Activated CD4-positive, alpha-beta T cell treated with anti-CD3 and anti-CD28 coated beads, Interleukin-2, amount 50 U/mL, for 4 hours (primary cell): ENCODE measurements at places on chromosomes 2 and 18.
A peak's percentile ranks its signal among the peaks of the same experiment; 100 is the strongest.

DNA sequence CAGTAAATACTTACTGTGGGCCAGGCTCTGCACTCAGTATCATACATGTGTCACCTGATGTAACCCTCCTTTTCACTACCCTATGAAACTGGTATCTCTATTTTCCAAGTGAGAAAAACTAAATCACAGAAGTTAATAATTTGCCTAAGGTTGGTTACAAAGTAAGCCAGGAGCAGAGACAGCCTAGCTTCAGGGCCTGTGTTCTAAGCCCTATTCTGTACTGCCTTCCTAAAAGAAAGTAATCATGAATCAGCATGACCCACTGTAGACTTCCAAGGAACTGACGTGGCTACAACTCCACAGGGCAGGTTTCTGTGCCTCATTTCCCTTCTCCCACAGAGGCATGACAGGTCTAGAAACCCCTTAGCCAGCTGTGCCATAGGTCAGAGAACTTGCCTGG lies 14.3 kb downstream of the ZNF142 start:
- DNase-seq, result no peak

GRCh38 chr2:236010920-236011685 lies 157.1 kb downstream of the GBX2 start:
- no peak for DNase-seq

DNA sequence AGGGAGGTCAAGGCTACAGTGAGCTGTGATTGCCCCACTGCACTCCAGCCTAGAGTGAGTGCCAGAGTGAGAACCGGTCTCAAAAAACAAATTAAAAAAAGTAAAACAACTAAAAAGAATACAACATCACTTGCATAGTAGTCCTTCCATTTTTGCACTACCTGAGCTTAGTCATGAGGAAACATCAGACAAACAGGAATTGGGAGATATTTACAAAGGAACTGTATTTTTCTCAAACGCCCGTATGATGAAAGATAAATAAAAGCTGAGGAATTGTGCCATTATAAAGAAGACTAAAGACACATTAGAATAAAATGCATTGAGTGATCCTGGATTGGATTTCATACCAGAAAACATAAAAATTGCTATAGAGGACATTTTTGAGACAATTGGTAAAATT lies 50.0 kb upstream of the ATP8B1 start:
- no peak for DNase-seq

DNA sequence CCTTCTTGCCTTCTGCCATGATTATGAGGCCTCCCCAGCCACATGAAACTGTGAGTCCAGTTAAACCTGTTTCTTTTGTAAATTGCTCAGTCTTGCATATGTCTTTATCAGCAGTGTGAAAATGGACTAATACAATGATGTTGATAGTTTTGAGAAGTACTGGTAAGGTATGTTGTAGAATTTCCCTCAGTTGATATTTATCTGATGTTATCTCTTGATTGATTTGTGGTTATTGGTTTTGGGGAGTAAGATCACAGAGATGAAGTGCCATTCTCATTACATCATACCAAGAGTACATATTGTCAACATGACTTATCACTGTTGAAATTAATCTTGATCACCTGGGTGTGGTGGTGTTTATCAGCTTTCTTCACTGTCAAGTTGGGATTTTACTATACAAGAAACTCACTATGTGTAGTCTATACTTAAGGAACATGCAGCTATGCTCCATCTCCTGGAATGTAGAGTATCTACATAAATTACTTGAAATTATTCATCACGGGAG lies 5.1 kb upstream of the SPAG16 start:
- DNase-seq, result no peak

DNA sequence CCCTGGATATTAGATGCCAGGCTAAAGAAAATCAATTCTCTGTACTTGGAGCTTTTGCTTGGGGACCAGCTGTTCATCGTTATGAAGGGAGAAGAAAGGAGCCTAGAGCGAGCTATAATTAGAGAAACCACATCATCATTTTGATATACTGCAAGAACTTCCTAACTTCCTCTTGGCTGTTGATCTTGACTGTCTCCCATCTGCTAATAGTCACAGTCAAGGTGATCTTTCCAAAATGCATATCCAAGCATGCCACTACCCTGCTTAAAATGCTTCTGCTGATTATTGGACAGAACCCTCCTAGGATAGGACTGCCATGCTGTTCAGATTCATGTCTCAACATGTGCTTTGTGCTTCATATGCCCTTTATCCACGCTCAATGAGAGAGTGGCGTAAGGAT lies 54.8 kb downstream of the RAPGEF4 start:
- no peak for DNase-seq

- no peak for DNase-seq
Measured at GRCh38 chr18:13577781-13578180, 148.6 kb downstream of the FAM210A start.

DNA sequence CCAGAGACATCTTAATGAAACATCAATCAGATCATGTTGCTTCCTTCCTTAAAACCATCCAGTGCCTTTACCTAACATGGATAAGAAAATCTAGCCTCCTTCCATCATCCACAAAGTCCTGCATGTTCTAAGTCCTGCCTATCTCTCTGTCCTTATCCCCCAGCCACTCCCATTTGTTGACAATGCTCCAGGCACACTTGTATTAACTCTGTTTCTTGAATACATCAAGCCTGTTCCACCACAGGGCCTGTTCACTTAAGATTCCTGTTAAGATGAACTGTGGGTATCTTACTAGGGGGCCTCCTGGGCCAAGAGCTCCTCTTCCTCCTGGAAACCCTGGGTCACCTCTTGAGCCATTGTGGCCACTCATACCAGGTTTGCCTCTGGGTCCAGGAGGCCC lies 45.7 kb downstream of the COL4A4 start:
- no peak for DNase-seq

- DNase-seq, result no peak
Measured at GRCh38 chr18:79356435-79356834, 39.3 kb upstream of the NFATC1 start.

- no peak for DNase-seq
Measured at GRCh38 chr2:146898083-146898482, 946.7 kb upstream of the ACVR2A start.

DNA sequence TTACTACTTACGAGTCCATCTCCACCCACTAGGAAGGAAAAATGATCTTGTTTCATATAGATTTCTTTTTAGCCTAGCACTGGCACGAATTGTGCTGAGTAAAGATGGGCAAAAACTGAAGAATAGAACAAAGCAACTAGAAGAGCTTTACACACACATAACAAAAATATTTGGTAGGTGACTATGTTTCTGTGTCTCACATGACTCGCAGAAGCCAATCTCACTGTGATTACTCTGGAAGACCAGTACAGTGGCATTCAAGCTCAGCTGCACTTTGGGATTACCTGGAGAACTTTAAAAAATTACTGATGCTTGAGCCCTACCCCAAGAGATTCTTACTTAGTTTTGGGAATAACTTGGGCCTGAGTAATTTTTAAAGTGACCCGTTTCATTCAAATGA lies 378.7 kb downstream of the METTL4 start:
- no peak for DNase-seq

DNA sequence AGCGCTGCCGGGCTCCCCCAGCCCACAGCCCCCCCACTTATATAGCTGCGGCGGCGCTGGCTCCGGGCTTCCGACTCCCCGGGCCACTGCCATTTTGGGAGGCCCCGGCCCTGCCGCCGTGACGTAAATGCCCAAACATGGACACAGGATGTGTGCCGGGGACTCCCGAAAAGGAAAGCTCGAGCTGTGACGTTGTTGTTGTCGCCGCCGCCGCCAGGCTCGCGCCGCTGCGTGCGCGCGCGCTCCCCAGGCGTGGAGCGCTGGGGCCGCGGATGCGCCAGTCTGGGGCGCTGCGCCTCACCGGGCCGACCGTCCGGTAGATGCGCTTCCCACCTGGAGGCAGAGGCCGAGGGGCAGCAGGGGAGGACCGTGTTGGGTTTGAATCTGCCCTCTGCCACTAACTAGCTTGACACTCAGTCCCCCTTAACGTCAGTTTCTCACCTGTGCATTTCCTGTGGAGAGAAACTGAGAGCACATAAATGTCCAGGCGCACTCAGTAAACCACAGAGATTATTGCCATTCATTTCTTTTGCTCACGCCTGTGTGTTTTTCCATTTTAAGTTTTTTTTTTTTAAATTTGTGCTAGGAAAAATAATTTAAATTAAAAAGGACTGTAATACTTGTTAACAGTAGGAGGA lies at the start of gene EGR4:
EGR4 (minus strand) TSS at position 15 of the 638 bp plus-strand sequence. CDS start 231 bp downstream, outside the sequence.
- DNase-seq, result peak; percentile 87

DNA sequence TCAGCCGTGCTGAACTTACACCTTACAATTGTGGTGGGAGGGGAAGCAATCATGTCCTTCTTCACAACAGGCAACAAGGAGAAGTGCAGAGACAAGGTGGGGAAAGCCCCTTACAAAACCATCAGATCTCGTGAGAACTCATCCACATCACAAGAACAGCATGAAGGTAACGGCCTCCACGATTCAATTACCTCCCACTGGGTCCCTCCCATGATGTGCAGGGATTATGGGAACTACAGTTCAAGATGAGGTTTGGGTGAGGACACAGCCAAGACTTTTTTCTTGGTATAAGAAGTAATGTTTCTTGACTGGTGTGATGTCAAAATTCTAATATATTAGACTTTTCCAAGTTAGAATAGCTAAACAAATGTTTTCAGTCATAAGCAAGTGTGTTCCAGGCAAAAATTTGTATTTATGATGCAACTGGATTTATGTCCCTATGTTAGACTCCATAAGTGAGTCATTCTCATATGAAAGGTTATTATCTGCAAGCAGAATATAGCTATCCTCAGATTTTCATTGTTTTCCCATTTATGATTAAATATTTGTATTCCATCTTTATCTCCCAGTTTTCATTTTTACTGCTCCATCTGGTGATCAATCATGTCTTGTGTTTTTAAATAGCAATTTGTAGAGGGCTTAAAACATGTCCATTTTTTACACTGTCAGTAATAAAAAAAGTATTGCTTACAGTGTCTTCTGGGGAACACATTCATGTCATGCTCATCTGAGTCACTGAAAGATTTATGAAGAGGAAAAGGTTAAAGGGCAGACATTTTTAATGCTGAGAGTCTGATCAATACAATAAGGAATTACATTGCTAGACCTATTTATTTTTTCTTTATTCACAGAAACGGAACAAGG lies 995.2 kb upstream of the CDH2 start:
- no peak for DNase-seq

GRCh38 chr18:44321868-44322590 lies 358.7 kb upstream of the SETBP1 start:
- no peak for DNase-seq

- DNase-seq, result no peak
Measured at GRCh38 chr18:49566217-49566770, 4.4 kb downstream of the LIPG start.

DNA sequence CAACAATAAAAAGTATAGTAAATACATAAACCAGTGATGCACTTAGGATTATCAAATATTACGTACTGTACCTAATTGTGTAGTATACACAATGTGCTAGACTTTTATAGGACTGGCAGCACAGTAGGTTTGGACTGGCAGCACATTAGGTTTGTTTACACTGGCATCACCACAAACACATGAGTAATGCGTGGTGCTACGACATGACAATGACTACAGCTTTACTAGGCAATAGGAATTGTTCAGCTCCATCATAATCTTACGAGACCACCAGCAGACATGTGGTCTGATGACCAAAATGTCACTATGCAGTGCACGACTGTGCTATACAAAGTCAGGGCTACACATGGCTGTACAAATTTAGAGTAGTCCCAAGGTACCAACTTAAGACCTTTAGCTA lies 2.3 kb downstream of the MBOAT2 start:
- no peak for DNase-seq

- DNase-seq, result no peak
Measured at GRCh38 chr18:79850731-79851130, 53.0 kb downstream of the KCNG2 start.

DNA sequence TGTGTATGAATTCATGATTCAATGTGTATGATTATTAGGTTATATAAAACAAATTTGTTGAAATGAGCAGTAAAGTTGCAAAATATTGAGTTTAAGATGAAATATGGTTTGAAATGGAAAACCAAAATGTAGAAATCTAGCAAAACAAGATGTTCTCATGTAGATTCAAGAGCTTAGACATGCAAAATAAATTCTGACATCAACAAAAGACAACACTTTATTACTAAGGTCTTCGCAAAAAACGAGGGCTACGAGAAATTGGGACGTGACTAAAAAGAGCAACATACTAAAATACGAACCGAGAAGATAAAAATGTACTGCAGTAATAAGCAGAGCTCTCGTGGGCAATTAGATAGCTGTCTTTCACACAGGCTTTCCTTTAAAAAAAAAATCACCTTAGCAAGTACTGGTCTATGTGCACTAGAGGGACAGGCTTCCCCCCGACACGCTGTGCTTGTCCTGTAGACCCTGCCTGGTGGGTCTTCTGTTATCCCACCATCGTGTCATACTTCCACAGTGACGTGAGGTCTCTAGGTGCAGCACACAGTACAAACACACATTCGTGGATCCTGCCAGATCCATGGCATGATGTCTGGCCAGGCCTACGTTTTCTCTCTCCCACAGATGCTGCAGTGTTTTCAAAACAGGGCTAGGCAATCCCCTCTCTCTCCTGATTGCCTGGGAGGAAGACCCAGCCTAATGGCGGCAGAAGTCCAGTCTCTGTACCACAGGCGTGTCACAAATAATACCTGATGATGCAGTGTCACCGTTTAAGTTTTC lies 240.8 kb downstream of the TCF4 start:
- DNase-seq, result no peak

- DNase-seq, result no peak
Measured at GRCh38 chr2:49044350-49045079, 109.8 kb downstream of the FSHR start.

DNA sequence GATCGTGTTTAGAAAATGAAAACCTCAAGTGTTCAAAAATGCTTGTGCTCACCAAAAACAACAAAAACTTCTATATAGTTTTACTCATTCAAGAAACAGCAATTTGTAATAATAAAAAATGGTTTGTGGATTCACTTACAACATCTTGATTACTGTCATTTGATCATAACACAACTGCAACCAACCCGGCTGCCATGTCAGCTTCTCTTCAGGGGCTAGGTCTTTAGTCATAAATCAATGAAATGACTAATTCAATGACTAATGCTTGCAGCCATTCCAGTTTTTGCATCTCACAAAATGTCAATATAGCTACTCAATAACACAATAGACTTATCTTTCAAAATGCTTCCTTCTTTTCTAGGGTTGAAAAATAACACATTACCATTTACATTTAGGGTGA lies 128.0 kb downstream of the OLA1 start:
- no peak for DNase-seq

GRCh38 chr2:105081006-105081601 lies 43.2 kb downstream of the MRPS9 start:
- DNase-seq, result no peak

DNA sequence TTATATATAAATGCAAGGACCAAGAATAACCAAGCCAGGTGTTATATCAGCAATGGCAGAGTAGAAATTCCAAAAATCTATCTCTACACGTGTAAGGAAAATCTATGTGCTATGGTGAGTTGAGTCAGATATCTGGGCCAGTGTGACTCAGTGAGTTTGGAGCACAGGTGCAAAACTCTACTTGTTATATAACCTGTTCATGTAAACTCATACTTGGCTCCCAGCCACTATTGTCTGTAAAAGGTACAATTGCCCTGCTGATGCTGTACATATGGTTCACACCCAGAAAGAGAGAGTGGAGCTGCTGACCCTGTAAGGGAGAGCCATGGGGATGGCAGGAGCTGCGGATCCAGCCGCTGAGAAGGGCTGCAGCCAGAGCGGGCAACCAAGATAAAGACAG lies 112.0 kb downstream of the TRABD2A start:
- DNase-seq, result no peak

- no peak for DNase-seq
Measured at GRCh38 chr2:236550701-236551465, 18.7 kb upstream of the ACKR3 start.

GRCh38 chr18:35153609-35154272 lies 87.1 kb upstream of the ZNF397 start:
- no peak for DNase-seq
